ENCODE measurements at places on chromosomes 2 and 18. TPM values are rescaled to one million over a fixed set of nuclear protein-coding genes. Genes with fewer than 3 reads are reported as not detected.

- DNase-seq = no peak
Measured at GRCh38 chr2:34011684-34012083, 412.6 kb upstream of the FAM98A start.

- DNase-seq = no peak
Measured at GRCh38 chr2:203870941-203871340, 3.4 kb downstream of the CTLA4 start.

TFCP2L1 gene
- total RNA-seq = not detected

MOCOS gene
- 5.5 TPM for total RNA-seq

Data from osteocyte (in vitro differentiated cells).